ENCODE measurements at places on chromosomes 1 and 21. TPM values are rescaled to one million over a fixed set of nuclear protein-coding genes. Genes with fewer than 3 reads are reported as not detected.

- H3K27ac ChIP-seq, result no peak overlapping the region
- no peaks in the 10 kb centered on the region for H3K27me3 ChIP-seq
- DNase-seq, result peak; percentile 22
- H3K36me3 ChIP-seq, result peaks cover 4% of the 10 kb centered on the region
Measured at GRCh38 chr1:113784104-113784779, 25.0 kb upstream of the PHTF1 start.

Gene FCAMR
- total RNA-seq, result not detected

DNA sequence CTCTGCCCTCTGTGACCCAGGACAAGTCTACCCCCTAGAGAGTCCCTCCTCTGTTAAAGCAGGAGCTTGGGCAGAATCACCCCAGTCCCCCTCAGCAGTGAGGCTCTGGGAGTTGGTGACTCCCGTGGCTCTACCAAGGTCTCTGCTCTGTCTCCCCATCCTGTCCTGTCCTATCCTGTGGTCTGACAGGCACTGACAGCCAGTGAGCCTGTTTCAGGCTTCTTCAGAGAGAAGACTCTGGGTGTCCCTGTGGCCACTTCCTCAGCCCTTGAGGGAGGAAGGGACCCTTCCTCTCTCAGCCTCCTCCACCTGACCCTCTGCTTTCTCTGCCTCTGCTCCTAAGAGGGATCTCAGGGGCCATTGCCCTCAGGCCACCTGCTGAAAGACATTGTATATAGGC is 148.7 kb downstream of the FCRL5 start:
- no peak overlapping the region for H3K4me3 ChIP-seq
- H3K27me3 ChIP-seq, result no peaks in the 10 kb centered on the region
- DNase-seq, result no peak
- H3K4me1 ChIP-seq, result peaks cover 28% of the 10 kb centered on the region
- no peaks in the 10 kb centered on the region for H3K36me3 ChIP-seq

- no peak overlapping the region for H3K27ac ChIP-seq
- DNase-seq, result no peak
- no peak overlapping the region for H3K4me3 ChIP-seq
- H3K27me3 ChIP-seq, result no peaks in the 10 kb centered on the region
Measured at GRCh38 chr1:44678626-44679025, 4.1 kb downstream of the ARMH1 start.

Gene S100A7
- not detected for total RNA-seq

GRCh38 chr1:202023001-202023433 is 12.6 kb downstream of the ELF3 start:
- peaks cover 16% of the 10 kb centered on the region for H3K27me3 ChIP-seq
- no peak overlapping the region for H3K4me3 ChIP-seq
- no peak overlapping the region for H3K27ac ChIP-seq
- H3K36me3 ChIP-seq, result no peaks in the 10 kb centered on the region
- peak; percentile 99 for DNase-seq
- H3K4me1 ChIP-seq, result peaks cover 40% of the 10 kb centered on the region

DNA sequence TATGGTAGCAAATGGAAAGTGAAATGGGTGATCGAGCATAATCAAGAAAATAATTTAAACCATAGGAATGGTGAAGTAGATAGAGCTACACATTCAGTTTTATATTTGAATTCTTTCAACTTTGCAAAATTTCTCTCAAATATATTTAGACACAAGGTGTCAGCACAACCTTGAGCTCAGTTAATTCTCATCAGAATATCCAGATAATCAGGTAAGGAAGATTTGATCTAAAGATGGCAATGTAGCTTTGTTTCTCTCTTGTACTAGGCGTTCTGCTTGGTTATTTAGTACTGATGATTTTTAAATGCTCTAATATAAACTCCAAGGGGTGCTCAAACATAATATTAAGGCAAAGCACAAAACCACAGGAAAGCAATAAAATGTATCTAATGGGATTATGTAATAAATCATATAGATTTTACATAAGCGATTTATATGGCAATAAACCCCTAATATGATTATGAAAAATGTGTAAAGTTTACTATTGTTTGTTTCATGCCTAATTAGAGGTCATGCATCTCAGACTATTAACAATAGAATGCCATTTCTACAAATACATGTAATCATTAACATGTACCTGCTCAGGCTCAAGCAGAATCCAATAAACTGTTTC is 32.4 kb upstream of the SERTAD4 start:
- H3K36me3 ChIP-seq, result no peaks in the 10 kb centered on the region
- H3K4me3 ChIP-seq, result no peak overlapping the region
- no peak overlapping the region for H3K27ac ChIP-seq
- peaks cover 6% of the 10 kb centered on the region for H3K4me1 ChIP-seq
- DNase-seq, result peak; percentile 28
- H3K27me3 ChIP-seq, result peaks cover 6% of the 10 kb centered on the region

DNA sequence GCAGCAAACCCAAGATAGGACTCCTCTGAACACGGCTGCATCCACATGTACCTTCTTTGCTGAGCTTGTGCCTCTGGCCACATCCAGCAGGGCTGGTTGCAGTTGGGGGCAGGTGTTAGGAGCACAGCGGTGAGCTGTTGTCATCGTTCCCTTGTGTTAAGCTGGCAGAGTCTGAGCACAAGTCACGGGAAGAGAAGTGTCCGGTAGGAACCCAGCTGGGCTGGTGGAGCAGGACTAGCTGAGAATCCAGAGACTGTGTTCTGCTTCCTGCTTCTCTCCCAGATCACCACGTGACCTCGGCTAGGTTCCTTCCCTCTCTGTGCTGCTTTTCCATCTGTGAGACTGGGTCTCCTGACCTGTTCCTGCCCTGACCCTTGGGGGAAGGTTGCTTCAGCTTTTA is 105.1 kb downstream of the PCBP3 start:
- DNase-seq, result no peak
- H3K36me3 ChIP-seq, result no peaks in the 10 kb centered on the region
- H3K4me3 ChIP-seq, result no peak overlapping the region
- H3K27me3 ChIP-seq, result peaks cover 31% of the 10 kb centered on the region
- no peak overlapping the region for H3K27ac ChIP-seq
- H3K4me1 ChIP-seq, result peaks cover 10% of the 10 kb centered on the region

Gene TSPEAR
- total RNA-seq, result not detected

DNA sequence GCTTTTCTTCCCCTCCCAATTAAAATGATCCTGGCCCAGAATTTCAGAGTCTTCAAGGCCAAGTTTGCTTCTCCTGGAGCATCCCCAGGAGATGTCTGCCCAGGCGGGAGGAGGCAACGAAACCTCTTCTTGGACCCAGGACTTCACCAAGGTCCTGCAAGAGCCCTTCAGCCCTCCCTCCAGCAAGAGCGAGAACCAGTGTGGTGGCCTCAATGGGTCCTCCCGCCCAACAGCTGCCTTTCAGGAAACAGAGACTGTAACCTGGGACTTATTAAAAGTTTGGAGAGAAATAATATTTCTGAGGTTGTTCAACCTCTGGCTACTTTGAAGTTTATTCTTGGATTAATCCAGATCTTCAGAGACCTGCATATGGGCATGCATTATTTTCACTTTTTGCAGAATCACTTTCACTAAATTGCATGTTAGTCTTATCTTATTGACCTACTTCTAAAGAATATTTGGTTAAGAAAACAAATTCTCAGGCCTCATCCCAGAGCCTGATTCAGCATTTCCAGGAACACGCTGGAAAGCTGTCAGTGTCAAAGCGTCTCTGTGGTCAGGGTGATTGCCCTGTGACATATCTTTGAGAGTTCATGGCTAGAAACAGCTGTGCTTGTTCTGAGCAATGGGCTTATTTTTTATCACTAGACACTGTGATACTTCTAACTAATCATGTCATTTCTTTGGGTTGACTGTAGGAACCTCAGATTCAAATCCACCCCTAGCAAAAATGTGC is 66.0 kb upstream of the CLDN14 start:
- no peak for DNase-seq
- H3K4me3 ChIP-seq, result no peak overlapping the region
- H3K4me1 ChIP-seq, result no peaks in the 10 kb centered on the region
- no peak overlapping the region for H3K27ac ChIP-seq

GRCh38 chr1:24491577-24492360 is 10.9 kb upstream of the RCAN3 start:
- peaks cover 5% of the 10 kb centered on the region for H3K4me1 ChIP-seq
- no peak overlapping the region for H3K27ac ChIP-seq
- peaks cover 11% of the 10 kb centered on the region for H3K27me3 ChIP-seq
- DNase-seq, result no peak
- H3K36me3 ChIP-seq, result no peaks in the 10 kb centered on the region

- H3K4me1 ChIP-seq, result no peaks in the 10 kb centered on the region
- H3K27me3 ChIP-seq, result peaks cover 48% of the 10 kb centered on the region
- H3K4me3 ChIP-seq, result no peak overlapping the region
- no peak overlapping the region for H3K27ac ChIP-seq
- DNase-seq, result no peak
Measured at GRCh38 chr21:16418642-16419041, 688.9 kb downstream of the USP25 start.
